ENCODE measurements at places on chromosomes 13 and 19.

GRCh38 chr13:67966065-67966464 lies 735.9 kb upstream of the PCDH9 start:
- DNase-seq: peak; percentile 11

GRCh38 chr19:30629086-30629485 lies 256.9 kb downstream of the ZNF536 start:
- DNase-seq: no peak

GRCh38 chr19:12793290-12794195 lies 2.3 kb downstream of the JUNB start:
- peak; percentile 94 for DNase-seq

- peak; percentile 47 for DNase-seq
Observed at GRCh38 chr19:19366434-19367396, 38.8 kb upstream of the GATAD2A start.

DNA sequence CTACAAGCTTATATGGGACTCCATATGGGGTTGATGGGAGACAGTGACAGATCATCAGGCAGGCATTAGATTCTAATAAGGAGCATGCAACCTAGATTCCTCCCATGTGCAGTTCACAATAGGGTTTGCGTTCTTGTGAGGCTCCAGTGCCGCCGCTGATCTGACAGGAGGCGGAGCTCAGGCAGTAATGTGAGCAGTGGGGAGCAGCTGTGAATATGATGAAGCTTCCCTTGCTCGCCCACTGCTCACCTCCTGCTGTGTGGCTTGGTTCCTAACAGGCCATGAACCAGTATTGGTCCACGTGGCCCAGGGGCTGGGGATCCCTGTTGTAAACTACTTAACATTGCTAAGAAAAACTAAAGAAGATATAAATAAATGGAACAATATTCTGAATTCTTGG lies 378.4 kb downstream of the KCNRG start:
- DNase-seq: peak; percentile 61

DNA sequence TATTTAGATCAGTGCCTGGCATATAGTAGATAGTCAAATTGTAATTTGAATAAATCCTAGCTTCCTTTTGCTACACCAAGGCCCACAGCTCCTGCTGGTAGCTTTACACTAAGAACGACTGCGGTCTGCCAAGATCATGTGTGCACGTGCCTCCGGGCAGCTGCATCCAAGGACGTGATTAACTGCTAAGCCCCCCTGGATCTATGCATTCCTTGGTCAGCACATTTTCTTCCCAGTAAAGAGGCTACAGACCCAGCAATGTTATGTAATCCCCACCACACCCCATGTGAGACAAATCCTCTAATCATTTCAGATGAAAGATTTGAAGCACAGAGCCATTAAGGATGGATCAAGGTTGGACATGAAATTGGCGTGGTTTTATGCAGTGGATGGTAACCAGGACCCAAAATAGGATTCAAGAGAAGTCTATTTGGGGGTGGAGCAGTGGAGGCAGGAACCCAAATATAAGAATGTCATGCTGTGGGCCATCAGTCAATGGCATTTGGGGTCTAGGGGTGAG lies 65.2 kb upstream of the PEG3 start:
- peak; percentile 52 for DNase-seq

GRCh38 chr19:53158119-53158656 lies 665 bp downstream of the ZNF347 start:
- peak; percentile 8 for DNase-seq

DNA sequence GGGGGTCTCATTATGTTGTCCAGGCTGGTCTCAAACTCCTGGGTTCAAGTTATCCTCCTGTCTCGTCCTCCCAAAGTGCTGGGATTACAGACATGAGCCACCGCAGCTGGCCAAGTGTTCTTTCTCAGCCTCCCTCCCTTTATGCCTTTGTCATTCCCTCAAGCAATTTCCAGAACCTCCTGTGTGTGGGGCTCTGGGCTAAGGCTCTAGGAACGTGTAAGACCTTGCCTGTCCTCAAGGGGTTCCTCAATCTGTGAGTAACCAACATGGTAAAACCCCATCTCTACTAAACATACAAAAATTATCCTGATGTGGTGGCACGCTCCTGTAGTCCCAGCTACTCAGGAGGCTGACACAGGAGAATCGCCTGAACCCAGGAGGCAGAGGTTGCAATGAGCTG lies 15.5 kb upstream of the SPACA4 start:
- DNase-seq: no peak

GRCh38 chr13:92177966-92178365 lies 779.5 kb downstream of the GPC5 start:
- peak; percentile 75 for DNase-seq

DNA sequence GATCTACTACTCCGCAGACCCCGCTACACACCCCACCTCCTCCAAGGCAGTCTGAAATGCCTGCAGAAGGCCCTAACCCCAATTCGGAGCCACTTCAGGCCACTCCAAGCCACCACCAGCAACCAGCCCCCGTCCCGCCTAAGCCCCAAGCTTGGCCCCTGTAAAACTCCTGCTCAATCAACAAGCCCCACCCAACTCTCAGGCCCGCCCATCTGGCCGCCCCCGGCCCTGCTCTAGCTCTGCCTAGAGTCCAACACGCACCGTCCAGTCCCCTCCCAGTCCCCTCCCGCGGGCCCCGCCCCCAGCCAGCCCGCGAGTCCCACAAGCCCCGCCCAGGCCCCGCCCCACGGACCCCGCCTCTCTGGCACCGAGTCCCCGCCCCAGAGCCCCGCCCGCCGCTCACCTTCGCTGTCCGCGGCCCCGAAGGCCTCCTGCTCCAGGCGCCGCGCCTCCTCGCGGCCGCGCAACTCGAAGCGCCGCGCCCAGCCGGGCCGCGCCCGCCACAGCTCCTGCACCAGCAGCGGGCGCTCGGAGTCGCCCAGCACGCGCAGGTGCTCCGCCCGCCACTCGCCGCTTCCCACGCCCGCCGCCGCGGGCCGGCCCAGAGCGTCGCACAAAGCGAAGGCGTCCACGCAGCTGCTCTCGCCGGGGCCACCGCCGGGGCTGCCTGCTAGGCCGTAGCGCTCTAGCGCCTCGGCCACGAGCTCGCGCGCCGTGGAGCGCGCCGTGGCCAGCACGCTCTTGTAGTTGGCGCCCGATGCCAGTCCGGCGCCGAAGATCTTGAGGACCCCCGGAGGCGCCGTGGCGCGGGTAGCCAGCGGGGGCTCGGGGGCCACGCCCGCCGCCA lies 1.6 kb downstream of the RASIP1 start:
- DNase-seq: peak; percentile 93

DNA sequence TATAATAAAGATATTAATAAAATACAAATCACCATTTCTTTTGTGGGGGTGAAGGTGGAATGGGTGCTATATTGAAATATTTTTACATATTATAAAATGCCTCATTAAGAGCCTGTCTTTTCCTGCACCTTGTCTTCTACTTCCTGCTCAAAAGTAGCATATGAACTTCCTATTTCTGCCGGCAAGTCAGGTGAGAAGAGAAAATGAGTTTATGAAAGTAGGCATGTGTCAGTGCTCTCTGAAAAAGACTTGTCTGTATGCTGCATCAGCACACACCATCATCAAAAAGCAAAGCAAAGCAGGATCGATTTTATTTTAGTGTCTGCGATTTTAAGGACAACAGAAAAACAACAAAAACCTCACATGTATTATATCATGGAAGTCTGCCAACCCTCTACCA lies 114.2 kb downstream of the RAP2A start:
- no peak for DNase-seq

DNA sequence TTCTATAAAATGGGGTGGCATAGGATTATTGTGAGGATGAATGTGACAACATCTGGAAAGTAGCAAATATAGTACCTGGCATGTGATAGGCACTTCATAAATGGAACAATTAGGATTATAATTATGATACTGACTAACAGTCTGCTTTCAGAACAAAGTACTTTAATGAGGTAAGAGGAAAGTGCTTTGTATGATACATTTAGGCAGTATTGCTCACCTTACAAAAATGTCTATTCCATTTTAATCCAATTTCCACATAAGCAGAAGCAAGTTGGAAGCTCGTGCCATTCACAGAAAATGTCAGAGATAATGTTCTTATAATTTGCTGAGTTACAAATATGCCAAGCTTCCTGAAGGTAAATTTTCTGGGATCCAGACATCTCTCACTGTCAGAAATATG lies 16.9 kb upstream of the HTR2A start:
- no peak for DNase-seq

DNA sequence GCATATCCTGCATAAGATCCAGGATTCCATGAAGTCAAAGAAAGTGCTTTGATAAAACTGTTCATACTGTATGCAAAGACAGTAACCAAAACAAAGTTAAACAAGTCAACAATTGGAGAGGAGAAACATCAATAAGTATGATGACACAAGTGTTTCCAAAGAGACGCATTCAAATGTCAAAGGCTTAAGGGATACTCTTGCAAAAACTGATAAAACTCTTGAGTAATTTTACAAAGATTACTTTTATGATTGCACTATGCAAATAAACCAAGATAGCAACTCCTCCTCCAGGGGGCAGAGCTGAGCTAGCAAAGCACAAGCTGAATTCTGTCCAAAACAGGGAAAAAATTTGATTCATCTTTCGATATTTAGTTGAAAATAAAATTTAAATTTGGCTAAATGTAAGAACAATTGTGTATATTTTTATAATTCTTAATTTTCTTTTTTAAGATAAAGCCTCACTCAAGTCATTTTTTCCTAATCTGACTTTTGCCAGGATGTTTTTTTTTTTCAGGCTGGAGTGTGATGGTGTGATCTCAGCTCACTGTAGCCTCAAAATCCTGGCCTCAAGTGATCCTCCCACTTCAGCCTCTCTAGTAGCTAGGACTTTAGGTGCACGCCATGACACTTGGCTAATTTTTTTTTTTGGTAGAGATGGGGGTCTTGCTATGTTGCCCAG lies 84.0 kb downstream of the MZT1 start:
- DNase-seq: peak; percentile 1

GRCh38 chr19:16915135-16915534 lies 26.3 kb downstream of the F2RL3 start:
- DNase-seq: no peak

- DNase-seq: no peak
Observed at GRCh38 chr19:29527500-29528328, 1.9 kb downstream of the VSTM2B start.

GRCh38 chr13:90738881-90739280 lies 608.6 kb upstream of the MIR17HG start:
- no peak for DNase-seq

DNA sequence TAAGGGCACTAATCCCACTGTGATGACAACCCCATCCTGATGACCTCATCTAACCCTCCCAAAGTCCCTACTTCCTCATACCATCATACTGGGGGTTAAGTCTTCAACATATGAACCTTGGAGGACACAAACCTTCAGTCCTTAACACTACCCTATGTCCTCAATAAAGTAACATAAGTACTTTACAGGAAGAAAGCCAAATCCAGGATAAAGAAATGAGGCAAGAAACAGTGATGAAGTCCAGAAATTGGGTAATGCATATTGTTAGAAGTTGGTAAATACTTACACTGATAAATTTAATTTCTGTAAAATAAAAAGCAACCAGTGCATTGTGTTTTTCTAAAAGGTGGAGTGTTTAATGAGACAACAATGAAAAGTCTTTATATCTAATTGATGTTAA lies 284.8 kb upstream of the SOX21 start:
- DNase-seq: no peak

DNA sequence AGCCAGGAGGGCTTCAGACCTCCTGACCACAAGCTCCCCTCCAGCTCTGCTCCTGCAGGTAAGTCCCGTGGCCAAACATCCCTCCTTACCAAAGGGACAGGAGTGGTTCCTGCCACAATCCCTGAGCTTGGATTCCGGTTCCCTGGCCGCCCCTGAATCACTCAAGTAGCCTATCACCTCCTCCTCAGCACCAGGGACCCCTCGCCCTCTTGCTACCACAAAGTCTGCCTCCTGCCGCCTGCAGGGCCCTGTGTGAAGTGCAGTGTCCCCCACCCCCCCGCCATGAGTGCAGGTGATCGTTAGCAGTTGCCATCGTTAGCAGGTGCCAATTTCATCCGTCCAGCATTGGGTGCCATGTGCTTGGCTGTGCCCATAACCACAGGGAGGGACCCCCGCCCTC lies 40.8 kb upstream of the RANBP3 start:
- DNase-seq: no peak

- DNase-seq: peak; percentile 51
Observed at GRCh38 chr13:112103260-112103838, 36.4 kb downstream of the SOX1 start.

DNA sequence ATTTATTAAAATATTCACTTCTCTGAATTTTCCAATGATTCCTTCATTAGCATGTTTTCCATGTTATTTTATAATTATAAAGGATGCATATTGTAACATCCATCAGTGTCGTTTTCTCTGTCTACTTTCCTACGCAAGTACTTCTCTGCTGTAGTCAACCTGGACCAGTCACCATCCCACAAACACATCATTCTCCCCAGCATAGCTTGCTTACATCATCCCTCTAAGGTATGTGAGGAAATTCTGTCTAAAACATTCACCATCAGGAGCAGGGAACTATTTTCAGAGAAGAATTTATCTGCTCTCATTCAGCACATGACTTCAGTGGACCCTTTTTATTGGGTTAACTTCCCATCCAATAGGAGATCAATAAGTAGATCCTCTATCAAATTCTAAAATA lies 806.1 kb upstream of the ARGLU1 start:
- no peak for DNase-seq

GRCh38 chr13:50537029-50537428 lies 306.5 kb downstream of the DLEU7 start:
- no peak for DNase-seq

DNA sequence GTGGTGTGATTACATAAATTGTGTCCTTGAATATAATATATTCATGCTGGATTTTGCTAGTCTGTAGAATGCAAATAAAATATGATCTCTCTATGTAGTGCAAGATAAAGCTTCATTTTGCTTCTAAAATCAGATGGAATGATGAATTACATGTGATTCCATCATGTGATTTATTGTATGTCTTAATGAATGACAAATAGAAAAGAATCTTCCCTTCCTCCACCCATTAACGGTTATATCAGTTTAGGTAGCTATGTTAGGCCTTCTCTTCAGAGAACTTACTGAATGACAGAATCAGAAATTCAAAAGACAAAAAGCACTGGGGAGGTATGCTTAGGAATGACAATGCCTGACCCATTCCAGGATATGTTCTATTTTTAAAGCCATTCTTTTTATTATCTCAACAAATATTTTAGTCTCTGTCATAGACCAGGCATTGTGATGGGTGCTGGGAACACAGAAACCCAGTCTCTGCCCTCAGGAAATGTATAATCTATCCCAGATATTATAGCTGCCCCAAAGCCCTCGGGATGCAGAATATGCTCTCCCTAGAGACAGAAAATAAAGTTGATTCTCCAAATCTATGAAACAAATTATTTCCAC lies 90.6 kb downstream of the TEX26 start:
- DNase-seq: peak; percentile 56
